AG08395 (cell line): ENCODE measurements at places on chromosomes 6 and 20.

- DNase-seq = no peak
These were observed 16.4 kb downstream of the PRSS16 start for GRCh38 chr6:27263886-27264285.

DNA sequence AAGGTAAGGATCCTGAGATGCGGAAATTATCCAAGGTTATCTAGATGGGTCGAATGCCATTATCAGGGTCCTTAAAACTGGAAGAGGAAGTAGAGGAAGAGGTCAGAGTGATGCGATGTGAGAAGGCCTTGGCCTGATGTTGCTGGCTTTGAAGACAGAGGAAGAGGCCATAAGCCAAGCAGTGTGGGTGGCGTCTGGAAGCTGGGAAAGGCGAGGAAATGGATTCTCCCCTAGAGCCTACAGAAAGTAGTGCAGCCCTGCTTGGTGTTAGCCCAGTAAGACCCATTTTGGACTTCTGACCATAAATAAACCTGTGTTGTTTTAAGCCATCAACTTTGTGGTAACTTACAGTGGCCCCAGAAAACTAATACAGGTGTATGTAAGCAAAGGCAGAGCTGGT, 2.0 kb downstream of the SRXN1 start:
- DNase-seq = no peak

DNA sequence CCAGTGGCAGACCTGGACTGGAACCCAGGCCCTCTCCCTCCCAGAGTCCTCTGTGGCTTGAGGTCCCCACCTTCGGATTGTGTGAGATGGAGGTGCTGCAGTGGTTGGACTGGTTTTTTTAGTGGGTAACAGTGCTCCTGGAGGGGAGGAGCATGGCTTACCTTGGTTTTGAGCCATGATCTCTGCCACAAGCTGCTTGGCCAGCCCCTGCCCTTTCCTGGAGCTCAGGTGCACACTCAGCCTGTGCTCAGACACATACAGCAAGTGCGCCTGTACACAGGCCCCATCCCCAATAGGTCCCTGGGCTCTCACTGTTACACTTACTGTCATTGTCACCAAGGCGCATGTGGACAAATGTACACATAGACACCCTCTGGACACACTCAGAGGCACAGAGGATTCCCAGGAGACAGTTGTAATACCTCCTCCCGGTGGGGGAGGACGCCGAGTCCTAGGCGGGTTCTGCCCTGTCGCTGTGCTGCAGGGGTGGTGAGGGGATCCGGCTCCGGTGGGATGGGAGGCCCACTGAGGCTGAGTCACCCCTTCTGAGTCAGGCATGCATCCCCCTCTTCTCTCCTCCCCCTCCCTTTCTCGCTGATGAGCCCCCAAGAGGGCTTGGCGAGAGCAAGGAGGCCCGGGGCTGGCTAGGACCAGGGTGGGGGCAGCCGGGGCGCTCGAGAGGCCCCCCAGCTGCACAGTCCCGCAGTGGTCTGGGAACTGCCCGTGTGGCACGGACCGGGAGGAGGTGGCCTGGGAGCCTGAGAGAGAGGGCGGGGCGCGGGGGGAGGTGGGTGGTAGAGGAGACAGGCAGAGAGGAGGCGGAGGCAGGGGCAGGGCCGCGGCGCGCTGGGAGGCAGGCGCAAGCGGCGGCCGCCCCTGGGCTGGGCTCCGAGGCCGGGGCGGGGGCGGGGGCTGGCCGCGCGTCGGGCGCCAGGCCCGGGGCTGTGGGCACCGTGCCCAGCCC, 522 bp upstream of the EPB41L1 start:
- DNase-seq = peak; percentile 91

- DNase-seq = no peak
These were observed 65.7 kb downstream of the SCP2D1 start for GRCh38 chr20:18879262-18879661.

DNA sequence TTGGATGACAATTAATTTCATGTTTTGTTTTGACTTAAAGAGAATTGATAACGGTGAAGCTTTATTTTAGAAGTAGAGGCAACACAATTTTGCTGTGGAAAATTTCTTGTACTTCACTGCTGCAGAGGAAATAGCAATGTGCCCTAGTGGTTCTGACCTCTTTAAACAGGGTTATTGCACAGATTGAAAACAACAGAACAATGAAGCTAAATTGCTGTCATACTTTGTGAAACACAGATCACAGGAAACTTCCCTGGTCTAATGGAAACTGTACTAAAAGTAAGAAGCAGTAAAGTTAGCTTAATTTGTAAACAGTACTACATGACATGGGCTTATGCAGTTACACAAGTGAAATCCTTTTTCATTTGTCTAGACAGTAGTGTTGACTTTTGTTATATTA, 31.3 kb downstream of the OR2A4 start:
- no peak for DNase-seq

DNA sequence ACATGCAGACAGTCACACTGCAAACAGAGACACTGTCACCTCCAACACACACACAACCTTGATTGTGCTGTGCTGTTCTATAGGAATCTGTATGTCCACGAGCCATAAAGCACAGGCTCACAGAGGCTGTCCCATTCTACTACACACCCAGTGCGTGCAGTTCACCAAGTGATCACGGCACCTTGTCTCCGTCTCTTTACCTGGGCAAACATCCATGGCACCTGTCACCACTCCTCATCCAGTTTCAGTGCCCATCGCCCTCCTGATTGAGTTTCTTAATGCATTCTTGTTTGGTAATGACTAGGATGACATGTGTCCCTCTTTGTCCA, 65.8 kb upstream of the STMND1 start:
- no peak for DNase-seq

GRCh38 chr20:44326391-44327159, 10.3 kb upstream of the R3HDML start:
- no peak for DNase-seq

DNA sequence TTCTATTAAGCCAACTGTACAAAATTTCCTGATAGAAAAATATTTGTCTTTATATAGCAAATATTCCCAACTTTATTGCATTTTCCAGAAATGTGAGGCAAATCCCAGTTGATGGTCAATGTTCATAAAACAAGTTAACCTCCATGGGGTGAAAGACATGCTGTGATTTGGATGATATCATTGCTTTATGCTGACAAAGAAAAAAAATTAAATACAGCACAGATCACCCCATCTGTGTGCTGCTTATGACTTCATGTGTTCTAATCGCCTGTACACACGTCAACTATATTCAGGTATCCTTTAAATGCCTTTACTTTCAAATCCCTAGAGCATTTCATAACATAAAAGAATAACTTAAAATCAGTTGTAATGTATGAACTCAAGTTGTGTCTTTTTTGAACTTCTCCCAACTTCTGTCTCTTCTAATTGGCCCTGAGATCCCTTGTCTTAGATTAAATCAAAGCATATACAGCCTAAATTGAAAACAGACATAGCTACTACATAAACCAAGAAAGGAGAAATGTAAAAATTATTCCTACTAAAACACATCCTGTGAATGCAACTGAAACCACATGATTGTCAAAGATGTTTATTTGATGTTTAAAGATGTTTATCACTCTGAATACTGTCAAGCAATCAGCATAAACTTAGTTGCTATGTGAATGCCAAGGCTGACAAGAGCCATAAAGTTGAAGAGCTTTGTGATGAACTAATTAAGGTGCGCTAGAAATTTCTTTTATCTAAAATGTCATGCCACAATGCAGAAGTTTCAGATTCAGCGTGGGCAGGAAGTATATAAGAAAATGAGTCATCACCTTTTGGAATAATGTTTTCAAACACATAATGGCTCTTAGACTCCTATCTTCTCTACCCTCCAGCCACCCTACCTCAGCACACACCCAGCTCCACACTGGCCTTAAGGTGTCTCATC, 68.7 kb downstream of the FILIP1 start:
- DNase-seq = no peak

DNA sequence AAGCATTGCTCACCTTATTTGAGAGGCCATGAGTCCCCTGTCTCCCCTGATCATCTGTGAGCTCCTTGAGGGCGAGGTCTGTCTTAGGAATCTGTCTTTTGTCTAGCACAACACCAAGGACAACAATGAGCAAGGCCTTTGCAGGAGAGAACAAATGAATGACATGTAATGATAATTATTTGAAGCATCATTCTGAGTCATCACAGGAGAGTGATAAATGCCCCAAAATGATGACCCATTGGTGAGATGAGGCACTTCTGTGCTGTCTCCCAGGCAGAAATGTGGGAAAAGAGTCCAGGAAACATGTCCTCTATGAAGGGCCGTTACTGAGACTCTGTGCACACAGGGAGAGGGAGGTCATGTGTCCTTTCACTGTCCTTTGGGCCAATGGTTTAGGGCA, 105.2 kb upstream of the LRFN2 start:
- no peak for DNase-seq

GRCh38 chr20:56431471-56431870, 19.4 kb downstream of the CASS4 start:
- DNase-seq = no peak

- DNase-seq = peak; percentile 18
These were observed 651 bp upstream of the BLTP3A start for GRCh38 chr6:34791164-34791700.

- DNase-seq = peak; percentile 4
These were observed 773 bp downstream of the SMAP1 start for GRCh38 chr6:70668499-70668812.

DNA sequence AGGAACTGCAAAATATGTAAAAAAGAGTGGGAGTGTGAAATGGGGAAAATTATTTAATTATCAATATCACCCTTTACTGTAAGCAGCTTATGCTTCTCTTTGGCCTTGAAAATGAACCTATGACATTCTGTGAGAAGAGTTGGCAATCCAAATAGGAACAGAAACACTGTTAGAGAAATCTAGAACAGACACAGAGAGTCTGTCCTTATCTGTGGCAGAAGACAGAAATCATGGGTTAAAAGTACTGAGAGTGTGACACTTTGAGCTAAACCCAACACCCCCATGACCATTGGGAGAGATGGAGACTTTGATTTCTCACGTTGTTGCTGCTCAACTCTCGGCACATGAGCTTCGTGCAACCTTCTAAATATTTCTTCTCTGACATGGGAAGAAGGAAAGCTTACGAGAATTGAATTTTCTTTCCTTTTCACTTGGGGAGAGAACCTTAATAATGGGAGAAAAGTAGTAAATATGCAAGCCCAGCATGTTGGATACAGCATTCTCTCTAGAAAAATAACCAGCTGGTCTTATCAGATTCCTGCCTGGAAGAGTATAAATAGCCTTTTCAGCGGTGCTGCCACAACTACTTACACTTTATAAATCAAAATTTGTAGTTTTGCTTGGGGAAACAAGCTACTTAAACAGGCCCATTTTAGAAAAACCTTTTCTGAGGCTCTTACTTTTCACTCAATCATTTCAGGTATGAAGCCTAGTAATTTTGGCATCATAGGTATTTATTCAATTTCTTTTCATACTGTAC, 49.4 kb upstream of the NOX3 start:
- DNase-seq = no peak

DNA sequence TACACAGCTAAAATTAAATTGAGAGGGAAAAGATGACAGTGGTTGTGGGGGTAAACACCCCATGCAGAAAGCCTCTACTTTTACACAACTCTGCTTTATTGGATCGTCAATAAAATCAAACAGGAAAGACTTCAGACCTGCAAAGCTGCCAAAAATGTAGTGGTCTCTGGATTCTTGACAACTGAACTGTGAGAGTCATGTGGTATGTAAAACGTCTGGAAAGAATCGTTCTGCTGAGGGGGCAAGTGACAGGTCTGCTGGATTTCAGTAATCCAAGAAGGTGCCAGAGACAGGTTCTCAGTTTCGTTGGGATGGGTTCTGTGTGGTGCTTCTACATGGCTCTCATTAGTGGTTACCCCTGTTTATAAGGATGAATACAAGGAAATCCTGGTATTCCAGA, 63.3 kb downstream of the TSPYL4 start:
- peak; percentile 53 for DNase-seq

- DNase-seq = no peak
These were observed 8.1 kb downstream of the CCR6 start for GRCh38 chr6:167130712-167131684.

DNA sequence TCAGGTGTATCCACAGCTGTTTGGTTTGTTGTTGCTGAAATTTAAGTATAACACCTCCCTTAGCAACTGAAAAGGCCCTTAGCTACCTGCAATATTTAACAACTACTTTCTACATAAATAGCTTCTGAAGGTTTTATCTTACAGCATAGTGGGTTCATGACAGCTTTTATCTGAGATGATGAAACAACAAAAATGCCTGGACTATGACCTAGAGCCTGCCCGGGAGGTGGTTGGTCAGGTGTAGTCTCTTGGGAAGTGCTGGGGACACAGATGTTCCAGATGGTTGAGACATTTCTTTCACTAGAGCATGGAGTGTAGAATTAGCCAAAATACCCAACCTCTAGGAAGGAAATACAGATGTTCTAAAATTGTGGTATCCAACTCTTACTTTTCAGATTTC, 705.4 kb downstream of the MAFB start:
- no peak for DNase-seq

DNA sequence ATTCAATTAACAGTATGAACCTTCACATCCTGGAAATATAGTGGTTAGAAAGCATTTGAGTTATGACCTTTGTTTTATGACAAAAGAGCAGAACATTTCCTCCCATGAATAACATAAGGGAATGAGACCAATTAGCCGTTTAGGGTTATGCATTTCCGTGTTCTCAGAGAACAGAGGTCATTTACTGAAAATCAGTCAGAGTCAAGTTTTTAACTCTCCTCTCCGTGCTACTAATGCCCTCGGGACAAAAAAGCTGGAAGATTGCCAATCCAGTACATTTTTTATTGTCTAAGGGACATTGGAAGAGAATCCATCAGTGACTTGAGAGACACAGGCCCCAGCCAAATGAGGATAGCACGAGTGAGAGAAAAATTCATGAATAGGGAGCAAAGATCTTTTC, 632.7 kb downstream of the RFPL4B start:
- peak; percentile 12 for DNase-seq

DNA sequence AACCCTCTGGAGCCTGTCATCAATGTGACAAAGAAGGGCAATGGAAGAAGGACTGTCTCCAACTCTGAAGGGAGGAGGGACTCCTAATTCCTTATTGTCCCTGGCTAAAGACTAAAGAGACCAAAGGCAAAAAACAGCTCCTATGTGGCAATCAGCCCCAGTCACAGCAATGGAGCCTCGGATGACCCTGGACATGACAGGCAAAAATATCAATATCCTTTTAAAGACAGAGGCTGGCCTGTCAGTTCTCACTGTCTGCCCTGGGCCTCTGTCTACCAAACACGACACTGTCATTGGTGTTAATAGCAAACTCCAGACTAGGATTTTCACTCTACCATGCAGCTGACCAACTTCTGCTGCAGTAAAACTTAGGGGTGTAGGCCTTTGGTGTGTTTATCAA, 38.0 kb upstream of the POU5F1 start:
- DNase-seq = no peak

- DNase-seq = no peak
These were observed 95.7 kb downstream of the YTHDF1 start for GRCh38 chr20:63119963-63120807.
